Neural progenitor cell (in vitro differentiated cells): ENCODE measurements at places on chromosomes 16 and 17. TPM values are rescaled to one million over a fixed set of nuclear protein-coding genes. Genes with fewer than 3 reads are reported as not detected.

GRCh38 chr17:82416771-82417170 lies 1.4 kb upstream of the HEXD start:
- DNase-seq = no peak

- DNase-seq = peak; percentile 53
These were observed 48.7 kb upstream of the AMZ2 start for GRCh38 chr17:68198931-68199836.

GRCh38 chr16:9206156-9206555 lies 114.7 kb downstream of the HAPSTR1 start:
- no peak for DNase-seq

- DNase-seq = no peak
These were observed 57.9 kb downstream of the BRIP1 start for GRCh38 chr17:61805399-61805798.

SMIM5 gene
- total RNA-seq = not detected in 2 replicates

DNA sequence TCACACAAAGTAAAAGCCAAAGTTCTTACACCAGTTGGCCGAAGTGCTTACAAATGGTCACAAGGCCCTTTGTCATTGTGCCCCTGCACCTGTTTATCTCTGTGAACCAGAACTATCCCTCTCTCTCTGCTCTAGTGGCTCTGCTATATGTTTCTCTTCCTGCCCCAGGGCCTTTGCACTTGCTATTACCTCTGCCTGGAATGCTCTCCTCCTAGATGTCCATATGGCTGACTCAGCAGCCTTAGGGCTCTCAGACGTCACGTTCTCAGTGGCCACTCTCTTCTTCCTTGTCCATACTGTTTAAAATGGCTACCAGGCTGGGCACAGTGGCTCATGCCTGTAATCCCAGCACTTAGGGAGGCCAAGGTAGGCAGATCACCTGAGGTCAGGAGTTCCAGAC lies 38.8 kb upstream of the DDX52 start:
- DNase-seq = no peak

TPSAB1 gene
- total RNA-seq = not detected in 2 replicates

- DNase-seq = no peak
These were observed 39.7 kb upstream of the MEAK7 start for GRCh38 chr16:84544031-84544773.

DNA sequence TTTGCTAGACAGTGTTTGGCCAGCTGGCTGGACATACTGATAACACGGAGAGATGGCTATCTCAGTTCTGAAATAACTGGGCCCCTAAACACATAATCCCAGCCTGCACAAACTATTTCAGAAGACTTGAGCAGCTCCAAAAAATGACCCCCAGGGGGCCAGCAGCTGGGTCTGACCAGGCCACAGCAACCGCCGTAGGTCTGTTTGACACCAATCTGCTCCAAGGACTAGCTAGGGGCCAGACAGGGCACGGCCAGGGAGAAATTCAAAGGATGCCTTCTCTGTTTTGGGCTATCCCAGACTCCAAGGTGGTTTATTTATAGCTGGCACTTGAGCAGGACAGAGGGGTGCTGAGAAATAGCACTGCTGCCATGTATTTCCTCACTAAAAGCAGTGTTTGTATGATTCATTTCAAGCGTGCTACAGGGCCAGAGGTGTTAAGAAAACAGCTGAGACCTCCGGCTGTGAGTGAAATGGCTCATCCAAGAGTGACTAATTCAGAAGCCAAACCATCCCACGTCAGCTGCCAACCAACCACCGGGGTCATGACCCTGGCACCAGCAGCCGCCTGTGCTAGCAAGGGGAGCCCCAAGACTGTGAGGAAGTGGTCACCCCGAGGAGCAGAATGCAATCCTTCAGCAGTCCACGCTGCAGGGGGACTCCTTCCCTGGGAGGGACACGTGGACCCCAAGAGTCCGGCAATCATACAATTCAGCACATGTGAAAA lies 5.7 kb downstream of the GGA2 start:
- peak; percentile 77 for DNase-seq

CD300LB gene
- total RNA-seq = not detected in 2 replicates

- DNase-seq = no peak
These were observed 12.4 kb downstream of the STX1B start for GRCh38 chr16:30997725-30998711.

GRCh38 chr17:1331708-1332107 lies 52.2 kb downstream of the TRARG1 start:
- DNase-seq = no peak

GRCh38 chr16:47712276-47713224 lies 251.4 kb downstream of the PHKB start:
- DNase-seq = no peak

GRCh38 chr17:81983011-81983638 lies 5.7 kb downstream of the ASPSCR1 start:
- no peak for DNase-seq
